ENCODE measurements at places on chromosomes 5 and 9.
A peak's percentile ranks its signal among the peaks of the same experiment; 100 is the strongest.

- no peak for DNase-seq
Measured at GRCh38 chr9:105026451-105026850, 98.5 kb upstream of the ABCA1 start.

- no peak for DNase-seq
Measured at GRCh38 chr9:81827616-81828296, 100.5 kb upstream of the SPATA31D4 start.

DNA sequence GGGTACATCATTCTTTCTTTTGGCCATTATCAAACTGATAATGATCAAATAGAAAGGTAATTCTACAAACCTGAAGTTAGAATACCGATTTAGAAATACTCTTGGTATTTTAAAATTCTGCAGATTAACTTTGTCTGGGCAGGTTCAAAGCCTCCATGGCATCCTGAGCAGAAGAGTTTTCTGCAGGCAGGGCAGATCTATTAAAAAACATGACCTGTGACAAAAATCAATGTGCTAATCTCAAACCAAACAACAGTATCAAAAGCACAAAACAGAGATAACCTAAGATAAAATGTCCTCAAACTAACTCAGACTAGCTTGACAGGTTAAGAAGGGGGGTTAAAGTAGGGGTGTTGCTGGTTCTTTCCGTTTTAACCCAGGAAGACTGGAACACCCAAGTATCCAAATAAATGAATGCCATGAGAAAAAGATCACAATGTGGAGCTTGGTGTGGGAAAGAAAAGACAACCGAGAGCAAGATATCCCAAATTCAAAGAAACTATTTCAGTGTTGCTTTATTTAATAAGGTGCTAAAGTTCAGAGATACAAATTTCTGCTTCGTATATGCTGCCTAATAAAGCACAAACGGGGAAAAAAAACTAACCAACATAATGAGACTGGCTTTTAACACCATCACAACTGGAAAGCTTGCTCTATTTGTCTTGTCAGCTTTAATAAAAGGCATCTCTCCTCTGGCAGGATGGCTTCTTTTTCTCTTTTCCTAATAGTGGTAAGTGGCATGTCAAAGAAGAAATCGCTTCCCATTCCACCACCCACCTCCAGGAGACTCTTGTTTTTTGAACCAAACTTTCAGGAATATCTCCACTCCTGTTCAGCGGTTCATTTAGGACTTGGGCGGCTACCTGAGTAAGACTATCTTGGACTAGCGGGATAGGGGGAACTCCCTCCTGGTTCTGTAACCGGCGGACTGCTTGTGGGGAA lies 2.3 kb downstream of the EFNA5 start:
- no peak for DNase-seq

DNA sequence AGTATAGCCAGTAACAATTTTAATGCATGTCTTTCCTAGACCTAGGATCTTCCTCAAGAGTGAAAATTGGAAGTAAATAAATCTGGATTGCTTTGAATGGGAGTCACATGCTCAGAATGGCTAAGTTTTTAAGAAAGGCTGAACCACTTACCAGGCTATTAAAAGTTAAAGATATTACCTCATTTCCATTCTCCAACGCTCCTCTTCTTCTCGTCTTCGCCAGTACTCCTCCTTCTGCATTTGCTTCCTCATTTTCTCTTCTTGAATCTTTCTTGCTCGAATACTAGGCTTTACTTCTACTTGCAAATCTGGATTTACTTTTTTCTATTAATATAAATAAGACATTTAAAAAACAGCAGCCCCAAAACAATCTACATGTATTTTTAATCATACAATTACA lies 49.6 kb downstream of the ZFR start:
- no peak for DNase-seq

- no peak for DNase-seq
Measured at GRCh38 chr9:38153152-38153909, 84.3 kb upstream of the SHB start.

DNA sequence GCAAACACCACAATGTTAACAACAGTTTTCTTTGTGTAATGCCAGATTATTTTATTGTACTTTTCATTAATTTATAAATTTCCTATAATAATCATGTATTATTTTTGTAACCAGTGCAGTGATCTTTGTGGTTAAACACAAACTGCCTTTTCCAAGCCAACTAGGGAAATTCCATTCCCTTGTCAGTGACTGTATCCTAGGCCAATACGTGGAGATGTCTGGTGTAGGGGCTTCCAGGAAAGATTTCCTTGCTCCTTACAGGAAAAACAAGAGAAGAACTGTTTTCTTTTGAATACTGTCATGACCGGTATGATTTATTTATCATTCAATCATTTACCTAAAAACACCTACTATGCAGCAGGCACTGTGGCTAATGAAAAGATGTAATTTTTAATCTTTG lies 31.4 kb downstream of the FANCC start:
- DNase-seq: no peak

GRCh38 chr5:141507387-141508091 lies 18.7 kb downstream of the PCDHGC5 start:
- no peak for DNase-seq

- peak; percentile 86 for DNase-seq
Measured at GRCh38 chr5:38541174-38541725, 15.2 kb downstream of the LIFR start.

DNA sequence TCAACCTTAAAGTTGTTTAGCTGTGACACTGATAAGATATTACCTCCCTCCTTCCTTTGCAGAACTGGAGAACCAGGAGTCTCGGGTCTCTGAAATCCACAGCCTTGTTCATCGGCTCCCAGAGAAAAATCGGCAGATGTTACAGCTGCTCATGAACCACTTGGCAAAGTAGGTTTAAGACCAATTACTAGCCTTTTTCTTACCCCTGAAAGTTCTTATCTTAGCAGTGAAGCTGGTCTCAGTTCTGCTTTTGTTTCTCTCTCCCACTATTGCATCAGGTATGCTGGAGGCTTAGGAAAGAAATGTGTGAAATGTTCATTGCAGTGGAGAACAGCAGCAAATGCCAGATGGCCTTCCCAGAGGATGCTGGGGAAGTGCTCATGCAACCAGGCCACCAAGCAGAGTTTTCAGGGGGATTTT lies 287.4 kb downstream of the ARHGAP26 start:
- DNase-seq: no peak

GRCh38 chr9:118561051-118561450 lies 808.2 kb downstream of the BRINP1 start:
- DNase-seq: no peak

DNA sequence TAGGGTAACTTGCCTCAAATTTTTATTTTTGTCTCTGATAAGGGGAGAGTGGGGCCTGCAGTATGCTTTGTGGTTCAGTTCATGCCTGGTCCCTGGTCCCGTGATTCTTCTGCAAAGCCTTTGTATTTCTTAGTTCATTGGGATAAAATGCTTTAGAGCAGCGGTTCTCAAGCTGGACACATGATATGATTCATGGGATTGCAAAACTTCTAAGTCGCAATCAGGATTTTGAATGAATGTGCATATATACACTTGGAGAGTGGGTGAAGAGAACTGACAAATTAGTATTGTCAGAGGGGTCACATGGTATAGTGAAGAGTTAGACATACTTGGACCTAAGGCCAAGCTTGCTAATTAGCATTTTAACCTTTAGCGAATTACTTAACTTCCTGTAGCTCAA lies 265.4 kb upstream of the KLF9 start:
- DNase-seq: no peak

DNA sequence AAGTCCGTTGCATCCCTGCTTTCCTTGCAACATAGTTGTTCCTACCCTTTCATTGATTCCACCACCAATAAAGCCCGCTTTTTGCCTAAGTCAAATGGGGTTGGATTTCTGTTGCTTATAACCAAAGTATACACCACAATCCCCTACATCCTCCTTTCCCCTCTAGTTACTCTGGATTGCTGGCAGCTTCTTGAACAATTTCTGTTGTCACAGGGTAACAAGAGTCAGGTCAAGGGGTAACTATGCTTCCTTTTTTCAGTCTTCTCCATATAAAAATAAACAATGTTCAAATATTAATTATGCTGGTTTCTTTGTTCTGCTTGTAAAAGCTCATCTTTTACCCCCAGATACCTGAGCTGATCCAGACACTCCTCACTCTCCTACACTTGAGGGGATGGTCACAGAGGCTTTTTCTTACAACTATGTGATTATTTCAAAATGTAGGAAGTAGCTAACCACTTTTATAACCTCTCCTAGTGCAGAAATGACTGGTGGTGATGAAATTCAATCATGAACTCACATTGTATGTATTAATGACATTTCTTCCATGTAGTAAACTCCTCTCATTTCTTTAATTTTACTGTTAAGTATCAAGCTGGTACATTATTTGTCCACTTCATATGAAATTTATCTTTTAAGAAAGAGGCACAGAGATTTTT lies 136.5 kb downstream of the SNX18 start:
- no peak for DNase-seq

DNA sequence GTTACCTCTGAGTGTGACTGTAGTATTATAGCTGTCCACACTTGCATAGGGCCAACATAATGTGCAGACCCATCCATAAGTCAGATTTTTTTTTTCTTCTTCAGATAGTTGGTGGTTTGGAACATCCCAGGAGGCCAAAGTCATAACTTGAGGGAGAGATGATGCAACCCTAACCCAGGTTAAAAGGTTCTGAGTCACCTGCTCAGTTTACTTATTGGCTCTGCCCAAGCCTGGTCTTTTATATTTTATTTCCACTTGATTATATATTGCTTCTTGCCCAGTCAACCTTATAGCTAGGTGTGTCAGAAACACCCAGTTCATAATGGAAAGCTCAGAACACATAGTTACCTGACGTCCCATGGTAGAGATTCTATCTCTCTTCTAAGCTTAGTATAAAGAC lies 113.1 kb upstream of the PCSK1 start:
- DNase-seq: no peak

- DNase-seq: no peak
Measured at GRCh38 chr5:172420235-172420939, 33.9 kb downstream of the SH3PXD2B start.

DNA sequence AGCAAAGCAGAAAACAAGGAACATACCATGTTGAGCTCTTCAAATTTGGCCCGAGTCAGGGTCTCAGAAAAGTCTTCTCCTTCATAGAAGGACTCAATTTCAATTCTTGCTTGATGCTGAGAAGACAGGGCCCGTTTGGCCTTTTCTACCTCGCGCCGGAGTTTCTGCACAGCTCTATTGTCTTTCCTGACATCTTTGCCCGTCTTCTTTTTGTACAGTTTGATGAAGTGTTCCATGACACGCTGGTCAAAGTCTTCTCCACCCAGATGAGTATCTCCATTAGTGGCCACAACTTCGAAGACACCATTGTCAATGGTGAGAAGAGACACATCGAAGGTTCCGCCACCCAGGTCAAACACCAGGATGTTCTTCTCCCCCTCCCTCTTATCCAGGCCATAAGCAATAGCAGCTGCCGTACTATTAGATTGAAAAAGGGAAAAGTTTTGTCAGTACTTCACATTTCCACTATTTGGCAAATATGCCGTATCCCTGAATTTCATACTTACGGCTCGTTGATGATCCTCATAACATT lies 2.2 kb downstream of the HSPA5 start:
- no peak for DNase-seq

DNA sequence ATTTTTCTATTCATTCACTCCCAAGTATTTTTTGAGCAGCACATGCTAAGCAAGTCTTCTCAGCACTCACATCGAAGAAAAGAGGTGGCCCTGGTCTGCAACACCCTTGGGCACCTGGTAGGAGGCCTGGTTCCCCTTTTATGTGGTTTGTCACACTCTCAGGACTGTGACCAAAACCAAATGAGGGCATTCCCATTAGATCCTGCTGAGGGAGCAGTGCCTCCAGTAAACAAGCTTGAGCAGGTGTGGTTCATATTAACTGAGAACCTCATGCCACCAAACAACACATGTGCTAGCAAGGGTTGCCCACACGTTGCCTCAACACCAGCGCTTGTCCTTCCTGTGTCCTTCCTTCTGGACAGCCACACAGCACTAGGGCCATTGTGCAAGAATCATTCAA lies 26.9 kb upstream of the SYK start:
- peak; percentile 16 for DNase-seq

DNA sequence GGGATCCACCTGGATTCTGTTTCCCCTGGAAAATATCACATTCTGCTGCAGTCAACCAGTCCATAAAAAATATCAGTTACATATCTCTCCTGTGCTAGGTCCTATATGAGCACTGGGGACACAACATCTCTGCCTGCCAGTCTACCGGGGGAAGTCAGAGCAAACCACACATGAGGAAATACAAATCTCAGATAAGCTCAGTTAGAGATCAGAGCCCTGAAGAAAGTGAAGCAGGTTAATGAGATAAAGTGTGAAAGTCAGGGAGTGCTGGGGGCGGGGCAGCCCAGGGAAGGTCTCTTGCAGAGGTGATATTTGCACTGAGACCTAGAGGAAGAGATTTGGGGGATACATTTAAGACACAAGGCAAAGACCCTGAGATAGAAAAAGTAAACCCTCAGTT lies 67.8 kb upstream of the SLC1A1 start:
- no peak for DNase-seq

GRCh38 chr5:157925786-157926671 lies 67.1 kb upstream of the CLINT1 start:
- no peak for DNase-seq

DNA sequence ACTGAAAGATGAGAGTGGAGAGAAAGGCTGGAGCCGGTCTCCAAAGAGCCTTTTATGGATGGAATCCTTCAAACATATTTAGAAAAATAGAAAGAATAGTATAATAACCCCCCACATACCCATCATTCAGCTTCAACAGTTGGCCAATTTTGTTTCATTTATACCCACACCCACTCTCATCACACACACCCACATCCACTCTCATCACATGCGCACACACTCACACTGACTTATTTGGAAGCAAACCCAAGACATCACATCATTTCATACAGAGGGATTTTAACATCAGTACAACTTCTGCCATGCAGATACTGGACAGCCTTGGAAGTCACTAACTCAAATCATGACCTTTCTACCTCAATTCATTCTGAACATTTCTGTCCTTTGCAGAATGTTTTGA lies 72.8 kb upstream of the CPLX2 start:
- DNase-seq: no peak

- no peak for DNase-seq
Measured at GRCh38 chr5:34976347-34976746, 47.0 kb downstream of the DNAJC21 start.

GRCh38 chr5:53123702-53124101 lies 14.1 kb upstream of the MOCS2 start:
- DNase-seq: no peak
